ENCODE measurements at places on chromosomes 4 and X.

GRCh38 chr4:112942077-112942476, 107.4 kb upstream of the ANK2 start:
- no peak for DNase-seq

DNA sequence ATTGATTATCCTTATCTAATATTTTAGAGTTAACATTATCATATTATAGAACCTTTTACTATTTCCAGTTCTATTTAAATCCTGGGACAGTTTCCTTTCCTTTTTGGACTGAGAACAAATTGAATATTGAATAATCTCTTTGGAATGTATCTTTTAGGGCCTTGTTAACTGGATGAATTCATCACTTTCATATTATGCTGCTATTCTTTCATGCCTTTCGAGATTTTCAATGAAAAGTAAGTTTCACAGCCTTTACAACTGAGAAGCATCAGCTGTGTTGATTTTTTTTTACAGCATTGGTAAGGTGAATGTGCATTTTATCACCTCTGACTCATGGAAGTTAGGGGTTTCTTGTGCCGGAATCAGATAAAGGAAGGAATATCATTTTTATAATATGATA, 39.6 kb downstream of the PDLIM5 start:
- no peak for DNase-seq

- no peak for DNase-seq
Measured at GRCh38 chr4:15151033-15151432, 148.8 kb downstream of the CPEB2 start.

GRCh38 chrX:21873063-21873775, 17.4 kb downstream of the YY2 start:
- DNase-seq, result no peak

DNA sequence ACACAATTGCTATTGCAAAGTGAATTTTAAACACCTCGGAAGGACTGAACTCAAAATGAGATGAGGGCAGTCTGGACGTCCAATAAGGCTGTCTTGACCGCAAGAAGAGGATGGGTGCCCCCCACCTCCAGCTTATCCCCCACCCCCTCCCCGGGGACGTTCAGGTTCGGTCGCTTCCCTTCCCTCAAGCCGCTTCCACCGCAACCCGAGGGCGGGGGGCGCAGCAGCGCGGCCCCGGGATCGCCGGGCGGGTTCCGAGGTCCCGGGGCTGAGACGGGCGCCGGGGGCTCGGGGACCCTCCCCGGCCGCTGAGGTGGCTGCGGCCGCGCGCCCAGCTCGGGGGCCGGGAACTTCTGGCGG, 480 bp downstream of the USP46 start:
- DNase-seq, result no peak

- no peak for DNase-seq
Measured at GRCh38 chr4:78056265-78057129, 626 bp upstream of the FRAS1 start.

GRCh38 chr4:37073226-37073840, 171.2 kb upstream of the NWD2 start:
- no peak for DNase-seq

GRCh38 chrX:102765809-102766208, 45.3 kb downstream of the GPRASP3 start:
- no peak for DNase-seq

DNA sequence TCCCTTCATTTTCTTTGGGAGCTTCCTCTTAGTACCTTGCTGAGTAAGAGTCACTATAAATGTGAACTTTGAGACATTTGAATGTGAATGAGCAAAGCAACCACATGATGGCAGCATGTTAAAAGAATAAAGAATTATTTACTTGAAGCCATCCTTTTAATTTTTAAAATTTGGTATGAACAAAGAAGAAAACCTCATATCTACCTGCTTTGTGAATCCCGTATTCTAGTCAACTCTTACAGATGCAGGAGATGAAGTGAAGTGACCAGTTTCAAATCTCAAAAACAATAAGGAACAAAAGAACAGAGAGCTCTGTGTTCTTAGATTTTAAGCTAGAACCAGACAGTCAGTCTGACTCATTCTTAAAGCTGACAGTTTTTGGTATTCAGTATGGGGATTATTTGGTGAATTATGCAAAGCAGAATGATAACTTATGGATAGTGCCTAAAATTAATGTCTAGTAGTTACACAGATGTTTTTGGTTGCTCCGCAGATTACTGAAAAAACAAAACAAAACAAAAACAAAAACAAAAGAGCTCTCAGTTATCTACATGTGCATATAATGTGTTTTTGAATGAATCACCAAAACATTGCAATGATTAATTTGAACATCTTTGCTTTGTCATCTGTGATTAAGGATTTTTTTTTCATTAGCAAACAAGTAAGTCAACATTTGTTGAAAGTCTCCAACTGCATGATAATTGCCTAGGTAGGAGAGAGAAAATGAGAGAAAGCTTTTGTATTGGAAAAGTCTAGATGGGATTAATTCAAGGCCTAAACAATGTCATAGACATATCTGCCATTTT, 48.2 kb upstream of the H2AZ1 start:
- DNase-seq, result no peak

GRCh38 chr4:82898322-82899243, 2.0 kb upstream of the THAP9 start:
- DNase-seq, result no peak

DNA sequence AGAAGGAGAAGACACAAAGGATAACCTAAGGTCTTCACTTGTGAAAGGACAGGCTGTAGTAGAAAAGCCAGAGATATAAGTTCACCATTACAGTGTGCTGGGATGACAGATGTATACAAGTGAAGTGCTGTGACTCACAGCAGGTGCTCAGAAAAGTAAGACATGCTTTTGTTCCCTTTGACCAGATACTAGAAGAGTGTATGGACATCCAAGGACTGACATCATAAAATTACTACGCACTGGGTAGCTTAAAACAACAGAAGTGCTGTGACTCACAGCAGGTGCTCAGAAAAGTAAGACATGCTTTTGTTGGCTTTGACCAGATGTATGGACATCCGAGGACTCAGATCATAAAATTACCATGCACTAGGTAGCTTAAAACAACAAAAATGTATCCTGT, 61.6 kb upstream of the BTC start:
- DNase-seq, result no peak

- no peak for DNase-seq
Measured at GRCh38 chr4:54192811-54193210, 36.3 kb upstream of the PDGFRA start.

GRCh38 chr4:138405934-138406567, 163.9 kb upstream of the SLC7A11 start:
- no peak for DNase-seq

GRCh38 chr4:161816958-161817357, 346.8 kb downstream of the FSTL5 start:
- no peak for DNase-seq

- no peak for DNase-seq
Measured at GRCh38 chr4:31084806-31085416, 364.7 kb downstream of the PCDH7 start.

DNA sequence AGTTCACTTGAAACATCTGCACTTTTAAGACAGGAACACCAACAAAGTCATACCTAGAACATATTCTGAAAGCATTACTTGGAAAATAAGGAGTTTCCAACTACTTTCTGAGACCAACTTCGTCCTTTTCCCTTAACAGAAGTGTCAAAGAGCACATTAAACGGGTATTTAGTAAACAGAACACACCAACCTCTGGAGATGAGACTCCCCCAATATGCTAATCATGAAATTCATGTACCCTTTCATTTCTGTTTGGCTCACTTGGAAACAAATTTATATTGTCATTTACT, 69.2 kb downstream of the NOCT start:
- no peak for DNase-seq

DNA sequence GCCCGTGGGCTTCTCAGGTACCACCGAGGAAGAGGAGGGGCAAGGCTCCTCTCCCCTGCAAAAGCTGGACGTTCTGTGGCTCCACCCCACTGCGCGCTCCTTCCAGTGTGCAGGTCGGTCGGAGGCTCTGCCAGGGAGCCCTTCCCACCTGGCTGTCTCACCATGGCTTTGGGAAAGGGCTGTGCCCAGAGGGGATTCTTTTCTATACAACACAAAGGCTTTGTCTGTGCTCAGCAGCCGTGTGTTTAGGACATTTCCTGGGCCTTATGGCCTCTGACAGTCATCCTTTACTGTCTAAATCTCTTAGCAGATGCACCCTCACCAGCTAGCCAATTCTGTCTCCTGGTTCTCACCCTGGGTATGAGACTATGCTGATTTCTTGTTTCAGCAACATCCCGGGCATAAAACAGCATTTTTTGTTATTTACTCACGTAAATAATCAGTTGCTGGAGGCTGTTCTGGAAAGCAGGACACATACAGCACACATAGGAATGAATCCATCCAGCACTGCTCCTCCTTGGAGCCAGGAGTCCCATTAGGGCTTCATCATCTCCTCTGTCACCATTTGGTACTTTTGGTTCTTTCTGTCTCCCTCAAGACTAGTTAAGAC, 20.4 kb upstream of the ATXN3L start:
- no peak for DNase-seq

GRCh38 chrX:111259559-111259958, 10.7 kb downstream of the CAPN6 start:
- DNase-seq, result no peak

DNA sequence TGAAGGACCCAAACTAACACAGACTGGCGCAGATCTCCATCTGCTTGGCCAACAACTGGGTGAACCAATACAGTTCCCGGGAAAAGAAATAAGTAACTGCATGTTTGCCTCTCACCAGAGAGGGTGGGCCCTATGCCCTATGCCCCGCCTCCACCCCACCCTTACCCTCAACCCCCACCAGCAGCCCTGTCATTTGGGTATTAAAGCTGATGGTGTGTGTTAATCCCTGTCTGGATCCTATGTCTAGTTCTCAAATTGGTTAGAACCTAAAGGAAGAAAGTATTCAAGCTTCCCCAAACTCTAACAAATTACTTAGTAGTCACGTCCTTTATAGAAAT, 19.0 kb downstream of the SMPX start:
- DNase-seq, result no peak

GRCh38 chr4:5747738-5748375, 36.9 kb downstream of the EVC start:
- DNase-seq, result no peak

- no peak for DNase-seq
Measured at GRCh38 chr4:147110473-147111367, 165.1 kb upstream of the TTC29 start.

- DNase-seq, result no peak
Measured at GRCh38 chrX:47751670-47752069, 85.0 kb upstream of the ZNF81 start.

DNA sequence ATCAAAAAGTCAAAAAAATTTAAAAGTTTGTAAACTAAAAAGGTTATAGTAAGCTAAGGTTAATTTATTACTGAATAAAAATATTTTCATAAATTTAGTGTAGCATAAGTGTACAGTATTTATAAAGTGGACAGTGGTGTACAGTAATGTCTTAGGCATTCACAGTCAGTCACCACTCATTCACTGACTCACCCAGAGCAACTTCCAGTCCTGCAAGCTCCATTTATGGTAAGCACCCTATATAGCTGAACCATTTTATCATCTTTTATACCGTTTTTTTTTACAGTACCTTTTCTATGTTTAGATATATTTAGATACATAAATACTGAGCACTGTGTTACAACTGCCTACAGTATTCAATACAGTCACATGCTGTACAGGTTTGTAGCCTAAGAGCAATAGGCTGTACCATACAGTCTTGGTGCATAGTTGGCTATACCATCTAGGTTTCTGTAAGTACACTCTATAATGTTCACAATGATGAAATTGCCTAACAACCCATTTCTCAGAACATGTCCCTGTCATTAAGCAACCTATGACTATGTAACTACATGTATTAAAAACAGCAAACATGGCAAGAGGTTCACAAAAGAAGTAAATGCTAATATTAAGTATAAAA, 18.6 kb downstream of the ACSL4 start:
- no peak for DNase-seq

- DNase-seq, result peak; percentile 19
Measured at GRCh38 chrX:9465380-9466123, 694 bp downstream of the TBL1X start.

GRCh38 chr4:88029556-88029955, 22.1 kb downstream of the PKD2 start:
- no peak for DNase-seq

- DNase-seq, result no peak
Measured at GRCh38 chrX:97446298-97446882, 562.7 kb downstream of the RPA4 start.

DNA sequence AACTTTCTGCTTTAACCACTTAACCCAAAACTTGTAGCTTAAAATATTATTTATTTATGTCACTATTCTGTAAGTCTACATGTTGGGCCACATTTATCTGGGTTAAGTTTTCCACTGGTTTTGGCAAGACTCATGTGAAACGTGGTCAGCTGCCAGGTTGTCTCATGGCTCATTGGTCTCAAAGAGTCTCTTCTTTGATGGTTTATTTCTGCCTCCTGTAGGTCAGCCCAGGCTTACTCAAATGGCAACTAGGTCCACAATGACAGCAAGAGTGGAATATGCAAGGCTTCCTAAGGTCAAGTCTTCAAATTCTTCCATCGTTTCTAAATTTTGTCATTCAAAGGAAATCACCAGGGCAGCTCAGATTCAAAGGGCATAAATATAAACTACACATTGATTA, 828.7 kb downstream of the PCDH7 start:
- DNase-seq, result no peak

DNA sequence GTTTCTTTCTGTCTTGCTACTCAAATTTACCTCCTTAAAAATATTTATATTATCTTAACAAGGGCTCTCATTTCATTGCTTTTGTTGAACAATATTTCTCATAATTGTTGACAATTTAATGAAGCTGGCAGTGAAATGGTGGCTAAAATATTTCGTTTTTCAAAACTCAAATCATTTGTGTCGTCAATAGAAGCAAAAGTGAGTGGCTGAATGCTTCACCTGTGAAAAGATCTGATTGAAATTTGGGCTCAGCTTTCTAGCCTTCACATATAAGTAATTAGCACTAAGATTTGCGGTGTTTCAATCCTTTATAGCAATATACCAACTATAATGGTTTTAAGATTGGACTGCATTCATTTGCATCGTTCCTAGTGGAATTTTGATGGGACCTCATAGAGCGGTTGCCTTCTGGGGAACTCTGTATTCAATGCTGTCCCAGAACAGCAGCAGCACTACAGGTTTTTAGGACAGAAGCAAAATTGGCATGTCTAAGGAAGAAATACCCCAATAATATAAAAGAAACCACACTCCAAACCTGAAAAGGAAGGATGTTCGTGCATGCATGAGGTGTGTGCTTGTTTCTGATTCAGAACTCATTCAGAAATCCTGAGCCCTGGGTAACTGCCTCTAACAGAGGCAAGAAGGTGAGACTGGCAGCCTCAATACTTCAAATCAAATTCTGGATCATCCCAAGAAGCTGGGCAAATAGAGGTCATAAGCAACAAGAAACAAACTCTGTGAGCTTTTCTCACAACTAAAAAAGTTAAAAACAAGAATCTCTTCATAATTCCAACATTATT, 2.5 kb downstream of the CXCL1 start:
- no peak for DNase-seq

- DNase-seq, result no peak
Measured at GRCh38 chr4:52094376-52095145, 43.5 kb downstream of the SPATA18 start.

GRCh38 chrX:110032534-110033147, 29.7 kb downstream of the TMEM164 start:
- DNase-seq, result no peak
